ENCODE measurements at places on chromosomes 5 and 9.

DNA sequence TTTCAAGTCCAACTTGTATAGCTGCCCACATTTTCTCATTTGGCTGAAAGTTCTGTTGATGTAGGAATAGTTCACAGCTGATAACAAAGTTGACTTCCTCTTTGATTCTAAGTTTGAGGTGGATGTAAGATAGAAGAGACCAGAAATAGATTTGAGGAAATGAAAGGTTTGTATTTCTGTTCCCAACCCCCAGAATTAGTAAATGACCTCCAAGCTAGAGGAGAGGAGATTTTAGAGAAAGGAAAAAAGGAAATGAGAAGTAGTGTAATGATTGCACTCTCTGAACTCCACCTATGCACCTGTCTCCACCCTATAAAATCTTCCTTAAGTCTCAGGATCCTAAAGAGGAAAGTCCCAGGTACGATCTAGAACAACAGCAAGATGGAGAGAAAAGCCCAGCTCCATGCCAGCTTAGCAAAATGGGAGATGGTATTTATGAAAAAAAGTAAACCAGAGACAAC is 130.4 kb upstream of the POC5 start:
- DNase-seq: no peak

GRCh38 chr9:77455312-77455927 is 192.7 kb downstream of the GNA14 start:
- no peak for DNase-seq

DNA sequence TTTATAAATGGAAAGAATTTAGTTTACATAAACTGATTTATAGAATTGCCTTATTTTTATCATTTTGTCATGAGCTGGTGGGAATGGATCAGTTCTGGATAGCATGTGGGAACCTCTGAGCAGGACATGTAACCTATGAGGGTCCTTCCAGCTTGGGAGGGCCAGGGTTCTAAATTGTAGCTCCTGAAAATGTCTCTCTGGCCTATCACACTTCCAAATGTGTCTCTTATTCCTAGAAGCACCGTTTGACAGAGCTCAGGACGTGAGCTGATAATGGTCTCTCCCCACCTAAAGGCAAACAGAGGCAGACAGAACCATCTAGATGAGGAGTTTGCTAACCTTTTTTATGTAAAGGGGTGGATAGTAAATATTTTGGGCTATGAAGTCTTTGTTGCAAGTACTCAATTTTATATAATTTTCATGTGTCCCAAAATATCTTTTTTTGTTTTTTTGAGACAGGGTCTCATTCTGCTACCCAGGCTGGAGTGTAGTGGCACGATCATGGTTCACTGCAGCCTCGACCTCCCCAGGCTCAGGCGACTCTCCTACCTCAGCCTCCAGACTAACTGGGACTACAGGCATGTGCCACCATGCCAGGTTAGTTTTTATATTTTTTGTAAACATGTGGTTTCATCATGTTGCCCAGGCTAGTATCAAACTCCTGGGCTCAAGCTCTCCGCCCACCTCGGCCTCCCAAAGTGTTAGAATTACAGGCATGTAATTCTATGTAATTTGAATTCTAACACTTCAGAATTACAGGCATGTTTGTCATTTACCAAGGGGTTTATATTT is 4.0 kb downstream of the TRAF1 start:
- DNase-seq: no peak

GRCh38 chr9:18786196-18786595 is 246.8 kb downstream of the SAXO1 start:
- DNase-seq: no peak

GRCh38 chr5:34827588-34828506 is 11.1 kb upstream of the TTC23L start:
- no peak for DNase-seq

DNA sequence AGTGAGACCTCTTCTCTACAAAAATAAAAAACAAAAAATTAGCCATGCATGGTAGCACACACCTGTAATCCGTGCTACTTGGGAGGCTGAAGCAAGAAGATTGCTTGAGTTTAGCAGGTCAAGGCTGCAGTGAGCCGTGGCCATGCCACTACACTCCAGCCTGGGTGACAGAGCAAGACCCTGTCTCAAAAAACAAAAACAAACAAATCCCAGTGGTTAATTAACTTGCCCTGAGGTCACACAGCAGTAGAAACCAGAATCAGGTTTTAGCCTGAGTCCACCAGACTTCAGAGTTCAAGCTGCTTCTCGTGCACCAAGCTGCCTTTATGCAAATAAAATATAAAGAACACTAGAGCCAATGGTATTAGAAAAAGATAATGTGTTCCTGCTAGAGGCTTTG is 169.7 kb downstream of the GOLPH3 start:
- DNase-seq: no peak

DNA sequence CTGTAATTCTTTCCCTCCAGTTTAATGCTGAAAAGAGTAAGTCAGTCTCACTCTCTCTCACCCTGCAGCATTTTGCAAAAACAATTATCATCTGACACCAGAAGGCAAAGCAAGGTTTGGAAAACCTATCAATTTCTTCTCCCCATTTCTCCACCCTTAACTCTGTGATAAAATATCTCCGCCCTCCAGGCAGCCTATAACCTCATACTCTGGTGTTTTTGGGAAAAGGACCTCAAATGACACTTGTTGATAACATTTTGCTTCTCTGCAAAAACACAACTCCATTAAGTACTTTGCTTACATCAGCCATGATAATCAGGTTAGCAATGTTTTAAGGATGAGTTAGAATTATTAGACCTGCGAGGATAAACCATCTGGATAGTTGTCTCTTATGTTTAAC is 2.3 kb downstream of the ANKH start:
- no peak for DNase-seq

GRCh38 chr9:130042885-130043653 is at the start of gene FNBP1:
Gene FNBP1 (minus strand): TSS chr9:130043189. CDS start chr9:130042975, 214 bp downstream.
- DNase-seq: peak; percentile 57

DNA sequence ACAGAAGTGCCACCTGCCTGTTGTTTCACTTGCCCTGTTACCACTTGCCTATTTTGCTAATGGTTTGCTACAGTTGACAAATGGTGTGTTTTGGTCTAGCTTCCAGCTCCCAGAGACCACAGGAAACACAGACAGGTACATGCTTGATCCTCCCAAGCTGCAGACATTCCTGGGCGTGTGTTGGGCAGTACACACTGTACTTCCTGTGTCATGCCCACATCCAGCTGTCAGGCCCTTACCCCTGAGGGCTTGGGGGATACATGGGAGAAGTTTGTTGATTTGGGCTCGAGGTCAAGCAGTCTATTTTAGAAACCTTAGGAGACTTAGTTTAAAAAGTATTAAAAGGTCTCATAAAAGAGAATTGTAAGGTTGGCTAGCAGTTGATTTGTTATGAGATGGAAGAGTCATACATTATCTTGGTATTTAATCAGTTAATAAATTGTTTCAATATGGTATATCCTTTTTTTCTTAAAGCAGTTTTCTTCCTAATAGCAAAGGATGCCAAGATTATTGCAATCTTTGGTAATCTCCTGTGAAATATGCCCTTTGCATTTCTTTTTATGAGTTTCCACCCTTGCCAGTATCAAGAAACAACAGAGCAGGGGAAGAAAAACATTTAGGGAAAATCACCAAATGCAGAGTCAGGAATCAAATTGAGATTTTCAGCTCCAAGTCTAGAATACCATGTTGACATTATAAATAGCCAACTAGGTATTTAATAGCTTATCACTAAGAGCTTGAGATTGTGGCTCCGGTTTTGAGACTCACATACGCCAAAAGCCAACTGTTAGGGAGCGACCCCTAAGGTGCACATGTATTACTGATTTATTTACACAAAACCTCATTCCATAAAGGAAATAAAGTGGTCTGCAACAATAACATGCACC is 52.3 kb upstream of the CD180 start:
- DNase-seq: no peak

DNA sequence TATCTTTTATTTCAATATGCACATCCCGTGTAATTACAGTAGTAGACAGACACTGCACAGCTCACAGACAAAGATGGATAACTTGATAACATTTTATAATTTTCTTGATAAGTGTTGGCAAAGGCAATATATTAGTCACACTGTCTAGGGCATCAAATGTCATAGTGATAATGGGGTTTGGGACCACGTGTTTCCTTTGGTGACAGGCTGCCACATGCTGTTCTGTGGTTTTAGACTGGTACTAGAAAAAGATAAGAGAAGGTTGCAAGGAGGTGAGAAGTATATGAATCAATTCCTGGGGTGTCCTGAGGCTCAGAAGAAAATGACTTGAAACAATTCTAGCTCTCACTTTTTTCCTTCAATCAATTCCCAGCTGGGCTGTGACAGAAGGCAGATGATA is 258.8 kb upstream of the CHD1 start:
- DNase-seq: no peak

DNA sequence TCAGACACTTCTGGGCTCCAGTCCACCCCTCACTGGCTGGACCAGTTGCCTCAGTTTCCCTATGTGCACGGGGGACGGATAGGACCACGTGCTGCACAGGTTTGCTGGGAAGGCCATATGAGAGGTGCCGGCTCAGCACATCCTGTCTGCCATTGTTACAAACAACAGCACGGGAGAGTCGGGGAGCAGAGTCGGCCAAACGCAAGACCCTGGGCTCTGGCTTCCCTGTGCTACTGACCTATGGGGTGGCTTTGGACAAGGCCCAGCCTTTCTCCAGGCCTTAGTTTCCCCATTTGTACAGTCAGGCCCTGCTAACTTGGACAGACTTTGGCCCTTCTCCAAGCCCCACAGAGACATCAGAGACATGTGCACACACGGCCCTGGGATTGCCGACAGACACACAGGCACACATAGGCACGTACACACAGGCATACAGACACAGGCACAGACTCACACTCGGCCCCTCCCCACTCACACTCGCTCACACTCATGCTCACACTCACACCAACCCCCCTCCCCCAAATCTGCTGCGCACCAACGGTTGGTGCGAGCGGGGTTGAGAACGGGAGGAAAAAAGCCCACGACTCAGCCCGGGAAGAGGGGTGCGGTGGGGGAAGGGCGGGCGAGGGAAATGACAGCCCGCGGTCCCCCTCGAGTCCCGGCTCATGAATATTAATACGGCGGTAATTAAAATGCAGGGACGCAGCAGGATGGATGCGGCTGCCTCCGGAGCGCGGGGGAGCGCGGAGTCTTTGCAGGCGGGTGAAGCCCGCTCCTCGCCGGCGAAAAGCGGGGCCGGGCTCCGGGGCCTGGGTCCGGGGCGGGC is 133.0 kb downstream of the C9orf50 start:
- DNase-seq: peak; percentile 17

GRCh38 chr9:69745716-69746437 is 13.9 kb downstream of the PTAR1 start:
- no peak for DNase-seq

DNA sequence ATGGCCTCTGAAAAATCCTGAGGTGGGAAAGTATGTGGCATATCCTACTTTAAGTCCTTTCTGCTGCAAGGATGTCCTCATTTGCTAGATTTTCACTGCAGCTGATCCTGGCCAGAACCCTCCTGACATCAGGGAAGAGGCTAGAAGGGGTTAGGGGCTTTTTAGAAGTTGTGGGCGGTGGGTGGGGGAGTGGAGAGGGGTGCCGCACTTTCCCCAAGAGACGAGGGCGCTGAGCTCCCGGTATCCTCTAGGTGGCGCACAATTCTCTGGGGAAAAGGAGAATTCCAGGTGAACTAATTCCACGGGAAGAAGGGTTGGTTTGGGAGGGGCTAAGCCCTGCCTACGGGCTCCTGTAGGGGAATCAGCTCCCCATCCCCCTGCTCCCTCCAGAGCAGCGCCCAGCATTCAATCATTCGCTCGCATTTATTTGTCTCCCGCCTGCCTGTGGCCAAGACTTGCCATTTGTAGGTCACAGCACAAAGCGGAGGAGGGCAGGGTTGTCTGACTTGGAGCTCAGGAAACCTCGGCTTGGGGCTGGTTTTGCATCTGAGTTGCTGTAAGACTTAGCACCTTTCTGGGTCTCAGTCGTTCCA is 42.9 kb upstream of the HAND1 start:
- DNase-seq: no peak

DNA sequence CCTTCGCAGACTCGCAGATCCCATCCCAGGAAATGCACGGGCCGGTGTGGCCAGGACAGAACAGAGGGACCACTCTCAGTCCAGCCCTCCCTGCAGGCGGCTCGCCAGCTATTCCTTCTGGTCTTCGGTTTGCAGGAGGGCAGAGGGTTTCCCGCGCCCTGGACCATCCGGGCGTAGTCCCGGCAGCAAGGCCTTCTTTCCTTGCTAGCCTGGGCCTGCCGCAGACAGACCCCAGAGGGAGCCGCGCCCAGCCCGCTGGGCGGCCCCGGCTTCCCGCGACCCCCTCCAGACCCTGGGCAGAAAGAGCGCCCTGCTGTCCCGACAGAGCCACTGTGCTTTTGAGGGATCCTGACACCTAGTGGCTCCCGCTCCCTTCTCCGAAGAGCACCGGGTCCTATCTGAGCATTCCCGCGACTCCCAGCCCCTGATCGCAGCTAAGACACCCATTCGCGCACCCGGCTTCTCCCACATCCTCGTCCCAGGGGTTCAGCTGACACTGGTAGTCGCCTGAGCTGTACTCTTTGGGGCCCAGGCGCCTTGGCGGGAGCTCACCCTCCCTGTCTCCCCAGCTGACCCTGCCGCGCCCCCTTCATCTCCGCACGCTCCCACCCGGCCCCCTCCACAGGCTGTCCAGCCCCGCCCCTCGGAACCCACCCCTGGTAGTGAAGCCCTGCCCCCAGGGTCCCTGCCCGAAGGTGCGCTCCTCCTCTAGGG is 1.1 kb downstream of the CFAP90 start:
- no peak for DNase-seq

DNA sequence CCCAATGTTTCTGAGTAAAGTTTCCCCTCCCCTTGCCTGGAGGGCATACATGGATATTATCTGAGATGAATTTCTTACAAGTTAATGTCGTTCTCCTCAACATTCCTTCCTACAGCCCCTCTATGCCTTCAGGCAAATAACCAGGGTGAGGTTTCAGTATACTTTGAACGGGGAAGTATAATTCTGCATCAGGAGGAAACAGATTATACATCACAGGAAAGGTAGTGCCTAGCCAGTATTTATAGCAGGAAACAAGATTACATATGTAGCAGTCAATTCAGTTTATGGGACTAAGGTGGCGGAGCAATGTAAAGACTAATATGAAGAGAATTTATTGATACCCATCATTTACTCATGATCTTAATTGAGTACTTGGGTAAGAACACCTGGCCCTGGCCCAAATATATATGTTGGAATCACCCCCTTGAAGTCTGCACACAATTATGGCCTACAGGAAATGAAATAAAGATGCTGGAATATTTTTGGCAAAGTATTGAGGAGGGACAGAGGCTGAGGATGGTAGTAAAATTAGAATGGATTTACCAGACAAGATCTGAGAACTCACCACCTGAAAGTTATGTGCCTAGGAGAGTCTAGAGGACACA is 661.1 kb downstream of the PTPRD start:
- no peak for DNase-seq

- no peak for DNase-seq
Measured at GRCh38 chr5:52846182-52846842, 58.6 kb downstream of the ITGA1 start.

GRCh38 chr5:135979510-135979909 is 24.7 kb upstream of the LECT2 start:
- no peak for DNase-seq
